ENCODE measurements at places on chromosomes 7 and 10. TPM values are rescaled to one million over a fixed set of nuclear protein-coding genes. Genes with fewer than 3 reads are reported as not detected.

HABP2 gene
- total RNA-seq, result 0.20 TPM

PPRC1 gene
- total RNA-seq, result 93.0 TPM

DYNC1I1 gene
- total RNA-seq, result not detected

DNAJC1 gene
- 17.9 TPM for total RNA-seq

PRR15 gene
- 2.9 TPM for total RNA-seq

AZGP1 gene
- total RNA-seq, result 1.1 TPM

CLRN3 gene
- 0.39 TPM for total RNA-seq

VAX1 gene
- total RNA-seq, result not detected

MGMT gene
- 11.5 TPM for total RNA-seq

DNA2 gene
- 20.9 TPM for total RNA-seq

TRIL gene
- not detected for total RNA-seq

ACTL6B gene
- not detected for total RNA-seq

DNA sequence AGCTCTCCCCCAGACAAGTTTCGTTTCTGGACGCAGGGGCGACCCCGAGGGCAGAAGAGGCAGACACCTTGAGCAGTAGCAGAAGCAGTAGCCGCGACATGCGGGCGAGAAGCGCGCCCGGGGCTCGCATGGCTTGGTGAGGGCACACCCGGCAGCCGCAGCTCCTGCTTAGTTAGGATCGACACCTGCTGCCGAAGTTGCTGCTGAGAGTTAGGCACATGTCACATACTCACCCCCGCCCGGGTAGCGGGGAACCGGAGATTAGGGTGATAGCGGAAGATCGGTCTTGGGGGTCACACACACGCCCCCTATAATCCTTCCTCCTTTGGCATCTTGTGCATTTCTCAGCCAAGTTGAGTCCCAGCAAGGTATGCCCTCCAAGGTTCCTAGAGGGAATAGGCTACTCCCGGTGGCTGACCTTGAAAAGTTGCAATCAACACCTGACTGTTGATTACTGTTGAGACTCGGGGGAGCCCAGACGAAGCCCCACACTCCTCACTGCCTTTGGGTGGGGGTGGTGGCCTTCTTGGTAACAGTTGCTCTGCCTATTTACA lies 668 bp downstream of the GPR37 start:
- no peak for DNase-seq

DNA sequence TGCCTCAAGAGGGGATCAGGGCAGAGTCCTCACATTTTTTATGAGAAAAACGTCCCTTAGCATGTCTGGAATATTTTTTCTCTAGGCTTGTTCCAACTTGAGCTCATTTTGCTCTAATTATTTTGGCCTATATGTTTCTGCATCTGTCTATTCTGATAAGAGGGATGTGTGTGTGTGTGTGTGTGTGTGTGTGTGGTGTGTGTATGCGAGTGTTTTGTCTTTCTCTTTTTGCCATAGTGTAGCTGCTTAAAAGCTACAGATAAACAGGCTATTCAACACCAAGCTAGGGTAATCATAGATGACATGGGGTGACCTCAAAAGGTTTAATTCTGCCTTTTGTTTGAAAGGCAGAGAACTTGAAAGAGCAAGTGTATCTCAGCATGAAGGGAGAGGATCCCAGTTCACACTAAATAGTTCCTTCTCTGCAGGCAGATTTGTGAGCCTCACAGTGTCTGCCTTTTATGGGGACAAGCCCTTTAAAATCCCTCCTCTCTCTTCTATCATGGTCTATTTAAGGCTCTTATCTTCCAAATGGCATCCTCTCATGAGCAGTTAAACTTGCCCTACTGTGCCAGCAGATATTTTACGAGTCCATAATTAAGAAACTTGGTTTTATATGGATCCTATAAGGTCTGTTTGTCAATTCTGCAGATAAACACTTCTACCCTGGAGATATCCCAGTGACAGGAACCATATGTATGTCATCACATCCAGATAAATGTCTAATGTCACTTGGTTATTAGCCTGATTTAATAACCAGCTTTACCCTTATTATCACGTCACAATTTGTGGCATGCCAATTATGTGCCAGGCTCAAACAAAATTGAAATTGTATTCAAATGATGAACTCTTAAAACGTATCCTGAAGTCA lies 202.9 kb upstream of the MTPN start:
- DNase-seq, result no peak

- no peak for DNase-seq
These were observed 126.2 kb downstream of the SEC23IP start for GRCh38 chr10:120018695-120019094.

DNA sequence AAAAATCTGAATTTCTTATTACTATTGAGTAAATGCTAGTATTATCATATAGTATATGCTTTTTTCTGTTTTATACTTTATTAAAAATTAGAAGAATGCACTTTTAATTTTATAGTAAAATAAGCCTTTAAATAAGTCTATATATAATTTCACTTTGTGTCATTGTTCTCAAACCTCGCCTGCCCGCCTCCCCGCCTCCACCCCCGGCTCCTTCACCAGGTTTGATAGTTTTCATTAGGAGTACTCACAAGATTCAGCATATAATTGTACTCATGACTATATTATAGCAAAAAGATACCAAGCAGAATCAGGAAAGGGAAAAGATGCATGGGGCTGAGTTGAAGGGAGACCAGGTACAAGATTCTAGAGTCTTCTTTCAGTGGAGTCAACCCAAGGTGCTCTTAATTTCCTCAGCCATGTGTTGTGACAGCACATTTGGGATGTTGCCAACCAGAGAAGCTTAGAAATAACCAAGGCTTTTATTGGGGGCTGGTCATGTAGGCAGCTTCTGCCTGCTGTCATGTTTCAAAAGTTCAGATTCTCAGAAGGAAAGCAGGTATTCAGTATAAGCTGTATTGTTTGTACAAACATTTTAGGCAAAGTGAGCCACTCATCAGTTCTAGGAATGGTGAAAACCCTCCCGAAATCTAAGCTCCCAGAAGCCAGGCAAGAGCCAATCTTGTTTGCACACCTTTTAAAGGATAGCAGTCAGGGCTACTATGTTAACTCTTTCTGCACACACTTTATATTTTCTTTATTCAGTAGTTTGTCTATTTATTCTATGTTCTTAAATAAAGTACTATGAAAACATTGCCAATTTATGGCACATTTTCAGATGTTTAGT lies 12.3 kb downstream of the NHLRC2 start:
- DNase-seq, result no peak

GRCh38 chr7:155226261-155227003 lies 71.2 kb upstream of the INSIG1 start:
- DNase-seq, result no peak

DNA sequence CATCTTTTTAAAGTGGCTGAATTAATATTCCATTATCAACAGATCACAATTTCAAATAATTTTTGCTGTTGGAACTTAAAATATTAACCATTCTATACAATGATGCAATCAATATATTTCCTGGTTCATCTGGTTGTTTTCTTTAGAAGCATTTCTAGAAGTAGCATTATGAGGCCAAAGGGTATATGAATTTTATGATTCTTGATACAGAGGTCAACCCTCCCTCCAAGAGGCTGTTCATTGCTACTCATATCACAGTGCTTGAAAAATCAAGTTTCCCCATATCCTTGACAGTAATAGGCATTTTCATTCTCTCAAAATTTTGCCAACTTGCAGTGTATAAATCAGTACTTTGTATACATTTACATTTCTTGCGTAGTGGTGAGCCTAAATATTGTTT lies 312.6 kb downstream of the BMPER start:
- no peak for DNase-seq

DNA sequence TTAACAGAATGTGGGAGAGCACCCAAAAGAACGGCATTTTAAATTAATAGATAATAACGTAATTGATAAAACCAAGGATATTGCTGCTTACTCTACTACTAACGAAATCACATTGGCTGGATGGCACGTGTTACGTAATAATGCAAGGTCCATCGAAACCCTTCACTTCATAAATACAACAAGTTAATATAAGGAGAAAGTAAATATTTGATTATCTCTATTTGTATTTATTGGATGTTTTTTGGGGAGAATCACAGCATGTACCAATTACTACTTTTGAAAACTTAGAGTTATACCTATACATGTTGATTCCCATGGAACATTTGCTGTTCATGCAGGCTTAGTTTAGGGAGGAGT lies 1.6 kb downstream of the PRKG1 start:
- no peak for DNase-seq

GRCh38 chr7:92635538-92635937 lies 45.3 kb upstream of the FAM133B start:
- no peak for DNase-seq

- no peak for DNase-seq
These were observed 148.6 kb downstream of the PTPRN2 start for GRCh38 chr7:158439035-158439434.

DNA sequence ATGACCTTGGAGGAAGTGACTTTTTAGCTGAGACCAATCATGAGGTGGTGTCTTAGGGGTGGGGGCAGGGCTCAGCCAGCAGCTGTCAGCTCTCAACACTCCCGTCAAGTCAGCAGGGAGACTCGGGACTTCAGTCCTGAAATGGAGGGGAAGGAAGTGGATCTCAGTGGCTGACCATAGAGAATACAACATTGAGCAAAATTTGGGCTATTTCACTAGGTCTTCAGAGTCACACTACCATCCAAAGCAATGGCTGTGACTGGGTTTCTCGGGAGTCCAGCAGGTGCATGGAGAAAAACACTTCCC lies 16.8 kb upstream of the GIMAP6 start:
- DNase-seq, result no peak

DNA sequence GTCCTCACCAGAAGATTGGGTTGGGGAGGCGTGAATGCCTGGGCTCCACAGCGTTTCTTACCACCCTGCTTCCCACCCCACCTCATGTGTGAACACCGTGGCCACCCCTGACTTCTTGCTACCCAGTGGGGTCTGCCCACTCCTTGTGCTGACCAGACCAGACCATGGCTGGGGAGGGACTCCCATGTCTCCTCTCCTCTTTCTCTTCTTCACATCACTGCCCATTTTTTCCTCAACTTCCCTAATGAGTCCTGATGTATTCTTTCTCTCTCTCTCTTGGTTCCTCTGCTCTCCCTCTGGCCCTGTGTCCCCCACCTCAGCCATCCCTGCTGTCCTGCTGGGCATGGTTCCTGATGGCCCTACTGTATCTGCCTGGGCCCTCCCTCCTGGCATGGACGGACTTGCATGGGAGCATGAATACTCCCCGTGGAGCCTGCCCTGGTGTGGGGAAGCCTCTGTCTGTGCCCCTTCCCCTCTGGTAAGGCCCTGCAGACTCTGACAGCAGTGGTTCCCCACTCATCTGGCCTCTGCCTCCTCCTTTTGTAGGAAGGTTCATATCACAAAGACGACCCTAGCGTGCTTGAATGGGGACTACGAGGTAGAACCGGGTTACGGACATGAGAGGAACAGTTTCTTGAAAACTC lies 85.5 kb downstream of the ADCY1 start:
- no peak for DNase-seq

- DNase-seq, result no peak
These were observed 513.6 kb downstream of the HTR7 start for GRCh38 chr10:90344226-90344625.

DNA sequence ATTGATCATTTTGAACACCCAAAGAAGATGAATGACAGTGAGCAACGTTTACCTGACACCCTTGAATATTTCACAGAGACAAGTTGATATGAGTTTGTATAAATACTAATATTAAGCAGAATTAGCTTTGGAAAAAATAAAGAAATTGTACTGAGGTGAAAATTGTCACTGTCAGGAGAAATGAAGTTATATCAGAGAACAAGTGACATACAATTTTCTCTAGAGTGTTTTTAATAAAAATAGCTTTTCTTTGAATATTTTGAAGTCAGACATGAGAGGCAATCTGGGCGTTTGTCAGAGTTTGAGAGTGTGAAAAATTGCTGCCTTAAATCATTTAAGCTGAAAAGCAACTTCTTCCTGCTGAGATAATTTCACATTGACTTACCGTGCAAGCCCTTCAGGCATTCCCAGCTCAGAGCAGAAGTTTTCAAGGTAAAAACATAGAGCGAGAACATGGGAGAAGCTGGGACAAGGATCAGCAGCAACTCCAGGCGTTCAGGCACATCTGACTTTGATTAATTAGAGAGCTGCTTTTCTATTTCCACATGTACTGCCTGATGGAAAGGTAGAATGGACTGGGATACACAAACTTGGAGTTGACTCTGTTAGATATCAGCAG lies 535.9 kb downstream of the TFEC start:
- DNase-seq, result no peak

DNA sequence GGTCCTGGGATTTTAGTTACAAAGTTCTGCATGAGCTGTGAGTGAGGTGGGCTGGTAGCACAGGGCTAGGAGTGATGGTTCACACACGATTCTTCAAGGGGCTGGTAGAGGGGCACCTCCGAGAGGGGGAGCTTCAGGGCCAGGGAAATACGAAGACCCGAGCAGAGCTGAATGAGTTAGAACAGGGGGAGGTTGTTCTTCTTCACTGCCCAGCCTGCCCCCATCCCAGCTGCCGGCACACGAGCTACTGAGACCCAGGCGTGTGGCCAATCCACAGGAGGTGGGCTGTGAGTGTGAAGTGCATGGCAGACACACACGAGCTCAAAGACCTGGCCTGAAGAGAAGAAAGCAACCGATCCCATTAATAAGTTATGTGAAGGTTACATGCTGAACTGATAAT lies 256.2 kb upstream of the ZNF32 start:
- no peak for DNase-seq

DNA sequence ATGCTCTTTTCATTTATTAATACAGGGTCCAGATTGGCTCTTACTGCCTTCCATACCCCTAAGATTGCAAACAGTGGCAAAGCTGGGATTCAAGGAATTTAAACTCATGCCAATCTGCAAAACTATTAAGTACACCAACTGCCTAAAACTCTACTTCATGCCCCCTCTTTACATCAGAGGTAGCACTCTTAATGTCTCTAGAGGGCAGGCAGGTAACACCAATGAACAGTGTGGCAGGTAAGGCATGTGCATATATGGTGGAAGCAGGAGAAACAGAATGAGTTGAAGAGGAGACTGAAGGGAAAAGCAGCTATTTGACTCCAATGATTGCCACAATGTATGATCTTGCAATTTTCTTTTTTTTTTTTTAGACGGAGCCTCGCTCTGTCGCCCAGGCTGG lies 156.7 kb downstream of the BTAF1 start:
- DNase-seq, result no peak

GRCh38 chr7:148909568-148909967 lies 25.5 kb upstream of the EZH2 start:
- DNase-seq, result no peak

DNA sequence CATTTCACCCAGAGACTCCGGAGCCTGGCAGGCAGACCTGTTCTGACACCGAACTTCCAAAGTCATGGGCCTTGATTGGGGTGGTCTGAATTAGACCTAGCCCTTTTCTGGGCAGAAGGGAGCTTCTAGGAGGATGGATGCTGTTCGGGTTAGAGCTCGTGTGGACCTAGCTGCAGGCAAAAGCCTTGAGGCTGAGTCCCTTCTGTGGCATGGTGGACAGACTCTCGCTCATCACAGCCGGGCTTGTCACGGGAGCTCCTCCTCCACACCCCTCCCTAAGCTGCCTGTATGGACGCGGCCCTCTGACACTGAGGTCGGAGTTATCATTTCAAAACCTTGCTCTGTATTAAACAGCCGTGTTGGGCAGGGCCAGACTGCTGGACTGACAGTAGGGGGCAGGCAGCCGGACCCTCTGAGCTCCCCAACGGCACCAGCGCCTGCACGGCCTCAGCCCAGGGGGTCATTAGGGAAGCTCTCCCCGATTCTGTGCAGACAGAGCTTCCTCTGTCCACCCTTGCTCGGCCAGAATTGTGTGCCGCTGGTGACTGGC lies 2.2 kb downstream of the IRF5 start:
- DNase-seq, result no peak

- DNase-seq, result no peak
These were observed 605.7 kb downstream of the POM121L12 start for GRCh38 chr7:53641091-53641490.
